ENCODE measurements at places on chromosomes 13 and 19.

GRCh38 chr13:110506859-110507566, 54.5 kb downstream of the RAB20 start:
- DNase-seq, result peak; percentile 55

- no peak for DNase-seq
Observed at GRCh38 chr13:60167121-60167520, 3.4 kb upstream of the DIAPH3 start.

DNA sequence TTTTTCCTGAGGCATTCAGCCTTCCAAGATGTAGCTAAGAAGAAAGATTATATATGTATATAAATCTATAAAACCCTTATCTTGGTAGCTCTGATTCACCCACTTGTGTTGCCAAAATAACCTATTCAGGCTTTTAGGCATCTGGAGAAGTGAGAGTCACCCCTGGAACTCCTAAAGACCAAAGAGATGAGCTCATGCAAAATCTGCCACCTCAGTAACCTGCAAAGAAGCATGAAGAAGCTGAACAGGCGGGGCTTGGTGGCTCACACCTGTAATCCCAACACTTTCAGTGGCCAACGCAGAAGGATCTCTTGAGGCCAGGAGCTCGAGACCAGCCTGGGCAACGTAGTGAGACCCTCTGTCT, 393.7 kb downstream of the FOXO1 start:
- DNase-seq, result peak; percentile 37

DNA sequence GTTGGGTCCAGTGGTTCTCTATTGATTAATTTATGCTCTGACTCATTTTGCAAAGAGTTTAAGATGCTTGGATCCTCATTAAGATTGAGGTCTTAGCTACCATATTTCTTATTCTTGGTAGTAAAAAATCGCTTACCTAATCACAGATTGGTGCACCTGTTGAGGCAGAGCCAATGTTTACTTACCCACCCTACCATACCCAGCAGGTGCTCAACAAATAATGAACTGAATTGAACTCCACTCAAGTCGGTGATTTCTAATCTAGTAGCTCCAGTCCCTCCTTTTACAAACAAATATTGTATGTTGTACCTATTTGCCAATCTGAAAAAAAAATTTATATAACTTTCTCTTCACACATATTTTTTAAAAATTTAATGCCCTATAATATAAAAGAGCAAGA, 361.0 kb downstream of the FGF14 start:
- DNase-seq, result no peak

DNA sequence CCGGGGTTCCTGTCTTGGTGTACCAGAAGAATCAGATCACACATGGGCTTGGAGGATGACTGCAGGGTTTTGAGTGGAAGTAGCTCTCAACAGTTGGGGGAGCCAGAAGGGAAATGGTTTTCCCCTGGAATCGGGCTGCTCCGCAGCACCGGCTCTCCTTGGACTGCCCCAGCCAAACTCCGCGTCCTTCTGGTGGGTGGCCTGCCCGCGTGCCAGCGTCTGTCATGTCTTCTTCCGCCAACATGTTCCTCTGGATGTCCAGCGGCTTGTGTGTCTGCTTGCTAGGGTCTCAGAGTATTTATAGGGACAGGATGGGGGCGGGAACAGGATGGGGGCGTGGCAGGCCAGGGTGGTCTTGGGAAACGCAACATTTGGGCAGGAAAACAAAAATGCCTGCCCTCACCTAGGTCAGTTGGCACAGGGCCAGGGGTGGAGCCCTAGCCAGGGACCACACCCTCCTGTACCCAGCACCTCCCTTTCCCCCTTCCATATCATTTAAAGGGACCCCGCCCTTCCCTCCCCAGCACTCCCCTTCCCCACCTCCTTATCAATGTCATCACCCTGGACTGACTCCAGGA, 1.3 kb upstream of the ZNF30 start:
- no peak for DNase-seq

DNA sequence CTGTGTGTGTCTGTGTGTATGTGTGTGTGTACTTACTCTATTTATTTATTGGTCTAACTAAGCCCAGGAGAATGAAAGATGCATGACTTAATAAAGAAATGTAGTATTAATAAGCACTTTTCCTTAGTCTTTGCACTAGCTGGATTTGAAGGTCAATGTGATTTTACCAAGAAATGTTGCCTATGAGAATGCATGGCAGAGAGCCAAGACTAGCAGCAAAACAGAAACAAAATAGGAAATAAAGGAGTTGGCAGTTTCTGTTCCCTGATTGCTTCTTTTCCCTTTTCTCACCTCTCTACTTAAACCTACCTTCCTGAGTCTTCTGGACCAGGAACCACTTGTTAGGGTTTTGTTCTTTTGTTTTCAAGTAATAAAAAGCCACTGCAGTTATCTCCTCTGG, 286.1 kb downstream of the KCTD12 start:
- DNase-seq, result peak; percentile 30

DNA sequence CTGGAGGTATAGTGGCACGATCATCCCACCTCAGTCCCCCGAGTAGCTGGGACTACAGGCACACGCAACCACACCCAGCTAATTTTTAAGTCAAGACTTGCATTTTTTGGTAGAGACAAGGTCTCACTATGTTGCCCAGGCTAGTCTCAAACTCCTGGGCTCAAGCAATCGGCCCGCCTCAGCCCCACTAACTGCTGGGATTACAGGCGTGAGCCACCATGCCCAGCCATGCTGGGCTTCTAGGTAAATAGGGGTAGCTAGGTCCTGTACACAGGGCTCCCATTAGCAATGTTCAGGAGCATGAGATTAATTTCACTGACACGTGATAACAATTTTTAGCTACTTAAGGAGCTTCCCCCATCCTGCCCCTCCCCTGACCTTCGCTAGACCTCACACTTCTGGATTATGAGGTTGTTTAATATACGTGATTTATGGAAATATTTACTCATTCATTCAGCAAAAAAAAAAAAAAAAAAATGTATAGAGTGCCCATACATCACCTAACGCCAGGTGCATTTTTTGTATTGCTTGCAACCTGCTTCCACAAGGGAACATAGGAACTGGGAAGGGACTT, 19.2 kb downstream of the TMEM272 start:
- no peak for DNase-seq

DNA sequence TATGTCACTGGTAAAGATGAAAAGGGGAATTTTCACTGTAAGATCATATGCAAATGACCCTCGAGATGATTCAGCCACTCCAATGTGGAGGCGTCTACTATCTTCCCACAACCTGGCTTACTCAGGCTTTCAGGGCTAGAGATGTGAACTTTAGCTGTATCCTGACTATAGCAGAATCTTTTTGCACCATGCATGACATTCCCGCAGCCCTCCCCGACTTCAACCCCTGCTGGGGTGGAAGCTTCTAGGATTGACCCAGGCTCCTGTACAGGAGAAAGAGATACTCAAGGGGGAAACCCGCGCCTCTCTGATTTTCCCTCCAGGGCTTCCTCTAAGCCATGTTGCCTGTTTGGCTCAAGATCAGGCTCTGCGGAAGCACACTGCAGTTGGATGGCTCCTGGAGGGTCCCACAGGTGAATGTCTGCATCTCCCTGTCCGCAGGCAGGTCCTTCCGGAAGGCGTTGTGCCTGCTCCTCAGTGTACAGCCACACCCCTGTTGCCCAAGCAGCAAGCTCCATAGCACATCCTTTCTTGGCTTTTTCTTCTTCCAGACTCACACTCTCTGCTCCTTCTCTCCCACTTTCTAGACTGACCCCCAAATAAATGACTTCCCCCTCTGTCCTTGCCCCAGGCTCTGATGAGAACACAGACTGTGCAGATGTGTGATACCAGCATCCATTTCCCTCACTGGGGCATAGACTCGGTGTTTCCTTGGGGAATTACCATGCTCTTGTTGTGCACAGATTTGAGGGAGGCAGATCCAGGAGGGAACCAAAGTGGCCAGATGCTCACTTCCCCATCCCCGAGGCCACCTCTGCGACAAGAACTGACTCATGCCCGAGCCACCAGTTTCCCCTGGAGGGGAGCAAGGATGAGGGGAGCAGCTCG, 29.1 kb upstream of the POP4 start:
- no peak for DNase-seq

- no peak for DNase-seq
Observed at GRCh38 chr13:30413842-30414241, 8.5 kb upstream of the UBE2L5 start.

GRCh38 chr19:38561053-38561606, 56.6 kb downstream of the MAP4K1 start:
- no peak for DNase-seq

- DNase-seq, result no peak
Observed at GRCh38 chr13:60334310-60334709, 62.7 kb upstream of the TDRD3 start.

DNA sequence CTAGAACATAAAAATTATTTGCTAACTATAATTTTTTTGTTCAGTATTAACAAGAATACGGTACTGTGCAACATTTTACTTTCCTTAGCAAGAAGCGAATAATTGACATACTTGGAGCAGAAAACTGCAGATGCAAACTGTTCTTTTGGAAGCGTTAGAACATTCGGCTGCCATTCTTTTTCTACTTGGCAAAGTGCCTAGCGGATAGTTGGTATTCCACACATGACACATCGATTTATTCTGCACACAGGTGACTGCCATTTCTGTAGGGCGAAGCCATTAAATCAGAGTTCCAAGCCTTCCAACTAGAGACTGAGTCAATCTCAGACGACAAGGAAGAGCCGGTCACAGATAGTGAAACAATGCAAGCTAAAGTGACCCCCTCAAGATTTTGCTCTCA, 117.4 kb downstream of the TRPC4 start:
- peak; percentile 11 for DNase-seq

- DNase-seq, result peak; percentile 24
Observed at GRCh38 chr13:97043302-97043701, 49.0 kb upstream of the OXGR1 start.

GRCh38 chr19:10602330-10603083, 15.4 kb upstream of the AP1M2 start:
- peak; percentile 87 for DNase-seq

DNA sequence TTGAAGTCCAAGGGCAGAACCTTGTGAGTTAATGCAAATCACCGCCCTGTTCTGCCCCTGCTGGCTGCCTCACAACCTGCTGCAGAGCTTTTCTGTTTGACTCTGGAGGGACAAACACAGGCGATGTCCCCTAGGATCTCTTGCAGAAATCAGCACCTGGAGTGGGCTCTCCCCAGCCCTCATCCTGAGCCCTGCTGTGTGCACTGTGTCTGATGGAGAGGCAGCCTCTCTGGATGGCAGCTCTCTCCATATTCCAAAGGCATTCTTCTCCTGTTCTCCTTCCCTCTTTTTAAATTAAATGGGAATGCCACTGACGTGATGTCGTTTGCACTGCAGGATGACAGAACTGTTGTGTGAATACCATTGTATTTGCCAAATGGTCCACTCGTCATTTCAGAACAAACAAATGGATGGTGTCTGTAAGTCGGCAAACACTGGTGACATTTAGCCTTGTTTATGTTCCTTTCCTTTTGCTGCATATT, 184.1 kb downstream of the ZNF536 start:
- no peak for DNase-seq

GRCh38 chr13:28434926-28435325, 60.0 kb downstream of the FLT1 start:
- no peak for DNase-seq

GRCh38 chr19:55603581-55604292, 1.7 kb upstream of the ZNF865 start:
- DNase-seq, result no peak

DNA sequence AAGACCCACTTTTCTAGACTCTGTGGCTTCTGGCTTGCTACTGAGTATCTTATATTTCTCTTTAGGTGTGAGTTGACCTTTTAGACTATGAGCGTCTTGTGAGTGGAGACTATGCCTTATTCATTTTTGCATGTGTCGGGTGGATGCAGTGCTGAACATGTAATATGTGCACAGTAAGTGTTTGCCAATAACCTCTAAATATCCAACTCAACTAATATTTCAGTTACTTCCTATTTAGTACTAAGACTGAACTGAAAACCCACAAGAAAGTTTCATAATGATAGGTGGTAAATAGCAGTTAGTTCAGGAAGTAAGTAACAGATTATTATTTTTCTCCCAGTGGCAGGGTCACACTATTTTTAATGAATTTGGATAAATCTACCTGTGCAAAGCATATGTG, 269.3 kb downstream of the KCNRG start:
- no peak for DNase-seq

- no peak for DNase-seq
Observed at GRCh38 chr13:86858216-86858615, 813.0 kb upstream of the SLITRK5 start.

GRCh38 chr13:49437705-49438104, 6.2 kb downstream of the CAB39L start:
- DNase-seq, result no peak

- no peak for DNase-seq
Observed at GRCh38 chr19:28456708-28457320, 756.1 kb downstream of the UQCRFS1 start.

- DNase-seq, result no peak
Observed at GRCh38 chr13:58081301-58081820, 449.8 kb downstream of the PCDH17 start.

DNA sequence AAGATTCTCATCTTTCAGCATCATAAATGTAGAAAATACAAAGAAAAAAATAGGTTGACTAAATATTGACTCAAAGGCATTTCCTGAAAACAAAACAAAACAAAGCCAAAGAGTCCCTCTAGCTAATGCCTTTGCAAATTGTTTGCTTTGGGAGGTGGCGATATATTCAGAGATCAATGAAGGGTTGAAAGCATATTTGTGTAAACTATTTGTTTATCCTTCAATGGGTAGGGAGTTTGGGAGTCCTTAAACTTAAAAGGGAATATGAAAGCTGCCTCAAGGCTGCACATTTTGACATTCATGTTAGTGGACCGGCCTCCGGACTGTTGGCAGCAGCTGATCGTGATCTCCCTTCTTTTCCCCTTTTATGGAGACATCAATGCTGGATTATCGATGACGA, 257.5 kb downstream of the ITGBL1 start:
- DNase-seq, result no peak

GRCh38 chr13:68345963-68346531, 1115.9 kb upstream of the PCDH9 start:
- DNase-seq, result no peak

- no peak for DNase-seq
Observed at GRCh38 chr19:33152176-33152575, 20.3 kb downstream of the WDR88 start.

DNA sequence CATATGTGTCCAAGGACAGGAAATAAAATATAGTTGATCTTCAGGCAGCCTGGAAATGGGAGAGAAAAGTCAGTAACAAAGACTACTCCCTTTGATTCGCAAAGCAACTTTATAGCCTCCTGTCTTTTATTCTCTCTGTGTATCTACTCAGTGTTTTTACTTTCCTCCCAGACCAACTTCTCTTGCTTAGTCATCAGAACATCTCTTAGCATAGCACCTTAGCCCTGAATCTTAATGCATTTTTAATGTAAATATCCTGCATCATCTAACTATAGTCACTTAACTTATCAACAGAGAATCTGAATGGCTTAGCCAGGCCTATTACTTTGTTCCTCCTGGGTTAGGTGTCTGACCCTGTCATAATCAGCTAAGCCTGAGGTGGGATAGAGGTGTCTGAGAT, 238.2 kb downstream of the MAB21L1 start:
- no peak for DNase-seq

DNA sequence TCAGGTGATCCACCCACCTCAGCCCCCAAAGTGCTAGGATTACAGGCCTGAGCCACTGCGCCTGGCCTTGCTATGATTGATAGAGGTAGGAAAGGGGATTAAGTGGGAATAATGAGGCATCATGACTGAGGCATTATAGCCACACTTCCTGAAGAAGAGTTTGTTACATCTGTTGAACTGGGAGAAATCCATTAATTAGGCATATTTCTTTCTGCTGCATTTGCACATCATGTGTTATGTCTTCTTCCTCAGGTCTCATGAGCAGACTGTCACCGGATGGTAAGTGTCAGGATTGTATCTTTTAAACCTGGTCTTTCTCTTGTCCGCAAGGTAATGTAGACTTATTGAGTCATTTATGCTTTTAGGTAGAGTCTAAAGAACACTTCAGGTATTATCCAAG, 12.2 kb downstream of the EDDM13 start:
- DNase-seq, result no peak
